ENCODE measurements at places on chromosomes 1 and 21.

DNA sequence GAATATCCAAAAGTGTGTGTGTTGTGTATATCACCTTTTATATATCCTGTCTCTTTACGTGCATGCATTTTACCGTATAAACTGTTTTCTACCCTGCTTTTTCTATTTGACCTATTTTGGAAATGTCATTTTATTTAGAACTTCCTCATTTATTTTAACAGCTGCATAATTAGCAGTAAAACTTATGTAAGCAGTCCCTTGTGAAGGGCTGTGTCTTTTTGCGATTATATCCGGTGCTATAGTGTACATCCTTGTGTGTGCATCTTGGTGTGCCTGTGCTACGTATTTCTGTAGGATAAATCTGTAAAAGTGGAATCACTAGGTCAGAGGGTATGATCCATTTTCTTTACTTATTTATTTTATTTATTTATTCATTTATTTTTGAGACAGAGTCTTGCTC lies 7.2 kb downstream of the LGALS8 start:
- no peak for DNase-seq

DNA sequence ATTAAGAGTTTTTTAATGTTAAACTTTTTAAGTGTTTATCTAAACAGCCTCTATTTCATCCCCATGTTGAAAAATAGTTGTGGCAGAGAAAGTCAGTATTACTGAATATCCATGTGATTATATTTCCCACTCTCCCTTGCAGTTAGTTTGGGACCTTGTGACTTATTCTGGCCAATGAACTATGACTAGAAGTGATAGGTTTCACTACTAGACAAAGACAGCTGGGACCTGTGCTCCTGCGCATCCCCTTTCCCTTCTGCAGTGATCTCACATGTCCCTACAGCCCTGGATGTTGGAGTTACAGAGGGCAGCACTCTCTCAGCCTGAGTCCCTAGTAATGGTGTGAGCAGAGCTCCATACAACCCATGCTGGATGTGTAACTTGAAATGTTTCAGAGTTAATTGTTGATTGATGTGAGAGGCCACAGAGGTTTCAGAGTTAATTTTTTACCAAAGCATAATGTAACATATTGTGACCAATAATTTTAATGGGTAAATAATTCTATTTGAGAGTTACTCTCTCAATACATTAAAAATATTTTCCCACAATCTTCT lies 18.7 kb upstream of the SAMD13 start:
- DNase-seq: no peak

- no peak for DNase-seq
Measured at GRCh38 chr1:111784273-111784901, 28.7 kb downstream of the DDX20 start.

GRCh38 chr1:51372561-51372960 lies 42.2 kb upstream of the TTC39A start:
- no peak for DNase-seq

DNA sequence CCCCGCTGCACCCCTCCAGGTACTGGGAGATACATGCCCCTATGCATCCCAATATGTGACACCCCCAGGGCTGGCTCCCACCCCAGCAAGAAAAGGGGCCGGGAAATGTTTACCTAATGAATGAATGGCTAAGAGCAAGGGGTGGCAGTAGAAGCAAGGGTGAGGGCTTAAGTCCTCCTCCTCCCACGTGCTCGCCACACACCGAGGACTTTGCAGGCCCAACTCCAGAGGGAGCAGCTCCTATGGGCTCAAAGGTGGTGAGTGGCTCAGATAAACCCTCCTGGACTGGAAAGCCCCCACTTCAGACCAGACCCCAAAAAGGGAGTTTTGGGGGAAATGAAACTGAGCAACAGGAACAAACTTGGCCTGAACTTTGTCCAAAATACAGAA lies 11.4 kb downstream of the SLC45A3 start:
- DNase-seq: no peak

DNA sequence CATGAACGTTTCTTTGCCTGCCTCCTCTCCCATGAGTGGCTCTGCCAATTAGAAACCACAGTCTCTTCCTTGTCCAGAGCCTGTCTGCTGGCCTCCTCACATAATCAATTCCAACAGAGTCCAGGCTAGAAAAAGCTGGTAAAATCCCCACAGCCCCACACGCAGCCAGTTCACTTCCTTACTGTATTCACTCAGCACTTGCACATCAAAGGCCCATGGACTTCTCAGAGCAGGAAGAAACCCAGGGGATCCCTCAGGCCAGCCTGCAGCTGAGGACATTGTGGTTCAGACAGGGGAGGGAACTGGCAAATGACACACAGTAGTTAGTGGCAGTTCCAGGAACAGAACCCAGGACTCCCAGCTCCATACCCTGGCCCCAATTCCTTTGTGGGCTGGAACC lies 171.6 kb upstream of the EDN2 start:
- DNase-seq: no peak

DNA sequence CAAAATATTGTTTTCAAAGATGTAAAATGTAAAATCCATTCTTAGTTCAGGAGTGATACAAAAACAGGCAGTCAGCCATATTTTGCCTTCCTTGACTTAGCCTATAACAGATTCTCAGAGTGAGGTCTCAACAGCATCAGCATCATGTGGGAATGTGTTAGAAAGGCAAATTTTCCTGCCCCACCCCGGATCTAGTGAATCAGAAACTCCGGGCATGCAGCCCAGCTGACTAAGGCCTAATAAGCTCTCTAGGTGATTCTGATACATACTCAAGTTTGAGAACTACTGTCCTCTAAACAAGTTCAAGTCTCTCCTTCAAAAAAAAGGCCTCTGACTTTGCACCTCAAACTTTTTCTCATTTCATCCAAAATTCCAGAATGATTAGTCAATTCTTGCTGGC lies 46.9 kb upstream of the PRRC2C start:
- DNase-seq: no peak

- DNase-seq: no peak
Measured at GRCh38 chr1:173095632-173096031, 44.9 kb upstream of the TNFSF18 start.

GRCh38 chr1:43531107-43531905 lies 623 bp downstream of the PTPRF start:
- no peak for DNase-seq

GRCh38 chr1:25700626-25701025 lies 84.0 kb downstream of the MAN1C1 start:
- DNase-seq: no peak

DNA sequence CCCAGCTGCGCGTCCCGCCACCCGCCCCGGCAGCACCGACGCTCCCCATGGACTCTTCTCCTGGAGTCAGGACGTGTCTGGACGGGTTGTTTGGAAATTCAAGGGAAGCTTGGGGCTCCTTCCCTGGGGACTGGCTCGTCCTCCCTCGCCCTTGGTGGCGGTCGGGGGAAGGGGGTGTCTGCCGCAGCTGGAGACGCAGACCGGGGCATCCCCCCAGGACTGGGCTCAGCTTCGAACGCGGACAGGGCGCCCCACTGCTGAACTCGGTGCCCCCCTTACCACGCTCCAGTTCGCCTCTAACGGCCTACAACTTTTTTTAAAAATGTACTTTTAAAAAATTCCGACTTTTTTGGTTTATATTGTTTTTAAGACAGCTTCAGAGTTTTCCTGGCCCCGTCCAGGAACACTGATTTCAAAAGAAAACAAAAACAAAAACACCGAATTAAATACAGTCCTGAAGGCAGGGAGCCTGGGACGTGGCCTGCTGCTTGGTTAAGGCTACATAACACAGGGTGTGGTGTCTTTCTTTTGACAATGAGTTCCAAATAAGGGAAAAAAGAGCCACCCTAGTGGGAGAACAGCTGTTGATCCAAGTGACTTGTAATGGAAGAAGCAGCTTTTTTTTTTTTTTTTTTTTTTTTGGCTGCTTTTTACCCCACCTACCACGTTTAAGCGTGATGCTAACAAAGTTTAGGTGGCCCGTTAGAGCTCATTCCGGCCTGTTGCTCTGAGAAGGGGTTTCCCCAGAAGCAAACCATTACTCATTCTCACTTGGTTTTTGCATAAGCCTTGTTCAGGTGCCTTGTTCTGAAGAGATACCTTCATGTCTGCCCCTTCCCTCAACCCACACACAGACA lies 862 bp upstream of the DIPK1A start:
- no peak for DNase-seq

GRCh38 chr21:14383596-14384180 lies 742 bp upstream of the HSPA13 start:
- DNase-seq: peak; percentile 2

DNA sequence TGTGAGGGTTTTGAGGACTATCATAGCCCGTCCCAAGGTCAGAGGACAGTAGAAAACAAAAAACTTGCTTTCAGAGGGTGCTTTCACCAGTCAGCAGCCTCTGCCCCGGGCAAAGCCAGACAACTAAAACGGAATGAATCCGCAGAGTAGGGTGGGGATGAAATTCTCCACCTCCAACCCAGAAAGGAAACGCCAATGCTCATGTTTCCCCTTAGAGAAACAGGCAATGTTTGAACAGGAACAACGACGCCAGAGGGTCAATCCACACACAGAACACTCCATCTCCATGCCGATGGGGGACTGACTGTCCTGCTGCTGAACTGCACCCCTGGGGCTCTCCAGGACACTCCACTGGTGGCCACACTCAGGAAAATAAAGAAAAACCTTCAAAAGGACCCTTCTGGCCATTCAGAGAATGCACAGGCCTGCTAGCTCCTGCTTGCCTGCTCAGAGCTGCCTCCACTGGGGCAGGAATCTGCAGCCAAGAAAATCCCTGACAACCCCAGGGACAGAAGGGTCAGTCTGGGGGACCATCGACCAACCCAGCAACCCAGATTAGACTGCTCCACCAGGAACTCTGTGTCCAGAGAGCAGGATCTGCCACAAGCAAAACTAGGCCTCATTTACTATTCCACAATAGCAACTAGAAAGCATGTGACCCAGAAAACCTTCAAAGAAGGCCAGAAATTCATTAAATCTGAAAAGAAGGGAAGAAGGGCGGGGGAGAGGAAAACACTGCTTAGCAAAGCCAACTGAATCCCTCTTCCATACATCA lies 116.0 kb downstream of the TOMM20 start:
- no peak for DNase-seq

GRCh38 chr1:93549811-93550210 lies 101.9 kb downstream of the FNBP1L start:
- DNase-seq: no peak

- DNase-seq: no peak
Measured at GRCh38 chr1:237005674-237006073, 1.4 kb upstream of the MT1HL1 start.

DNA sequence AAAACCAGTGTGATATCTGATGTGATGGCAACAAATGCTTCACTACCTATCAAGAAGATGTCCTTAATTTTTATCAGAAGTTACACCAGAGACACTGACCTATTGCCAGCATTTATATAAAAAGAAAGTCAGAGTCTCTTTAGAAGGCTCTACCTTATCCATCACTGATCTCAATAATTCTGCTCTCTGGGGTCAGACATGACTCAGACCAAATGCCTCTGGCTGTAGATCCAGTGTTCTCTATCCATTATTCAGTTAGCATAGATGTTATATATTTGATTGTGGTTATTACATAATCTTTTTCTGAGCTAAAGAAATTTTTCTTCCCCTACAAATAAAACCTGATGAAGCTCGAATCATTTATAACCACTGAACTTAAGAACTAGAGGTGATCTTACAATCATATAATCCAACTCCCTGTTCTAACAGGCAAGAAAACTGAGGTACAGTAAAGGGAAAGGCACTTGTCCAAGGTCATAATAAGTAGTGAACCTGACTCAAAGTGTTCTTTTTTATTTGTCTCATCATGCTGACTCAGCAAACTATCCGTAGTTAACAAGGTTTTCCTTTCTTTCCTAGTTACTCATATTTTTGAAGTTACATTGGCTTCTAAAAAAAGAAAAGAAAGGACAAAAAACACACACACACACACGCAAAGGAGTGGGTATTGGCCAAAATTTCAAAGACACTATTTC lies 43.6 kb upstream of the ESRRG start:
- DNase-seq: peak; percentile 54

- DNase-seq: peak; percentile 13
Measured at GRCh38 chr1:241396747-241397681, 40.0 kb upstream of the RGS7 start.

- no peak for DNase-seq
Measured at GRCh38 chr1:76503100-76503499, 364.2 kb upstream of the ST6GALNAC5 start.

DNA sequence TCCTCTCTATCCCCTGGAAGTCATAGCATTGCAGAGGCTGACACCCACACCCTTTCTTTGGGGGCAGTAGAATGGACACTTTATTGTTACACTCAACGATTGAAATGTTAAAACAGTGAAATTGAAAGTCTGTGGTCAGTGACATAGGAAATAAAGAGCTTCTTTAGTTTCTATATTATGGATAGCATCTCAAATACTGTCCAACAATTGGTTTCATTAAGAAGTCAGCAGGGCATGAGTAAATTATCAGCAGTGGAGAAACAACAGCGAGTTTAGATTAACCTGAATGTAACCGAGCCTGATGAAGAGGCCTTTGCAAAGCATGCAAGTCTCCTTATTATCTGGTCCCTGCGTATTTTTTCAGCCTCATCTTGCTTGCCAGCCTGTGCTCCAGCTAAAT lies 350.7 kb downstream of the NTNG1 start:
- DNase-seq: no peak

DNA sequence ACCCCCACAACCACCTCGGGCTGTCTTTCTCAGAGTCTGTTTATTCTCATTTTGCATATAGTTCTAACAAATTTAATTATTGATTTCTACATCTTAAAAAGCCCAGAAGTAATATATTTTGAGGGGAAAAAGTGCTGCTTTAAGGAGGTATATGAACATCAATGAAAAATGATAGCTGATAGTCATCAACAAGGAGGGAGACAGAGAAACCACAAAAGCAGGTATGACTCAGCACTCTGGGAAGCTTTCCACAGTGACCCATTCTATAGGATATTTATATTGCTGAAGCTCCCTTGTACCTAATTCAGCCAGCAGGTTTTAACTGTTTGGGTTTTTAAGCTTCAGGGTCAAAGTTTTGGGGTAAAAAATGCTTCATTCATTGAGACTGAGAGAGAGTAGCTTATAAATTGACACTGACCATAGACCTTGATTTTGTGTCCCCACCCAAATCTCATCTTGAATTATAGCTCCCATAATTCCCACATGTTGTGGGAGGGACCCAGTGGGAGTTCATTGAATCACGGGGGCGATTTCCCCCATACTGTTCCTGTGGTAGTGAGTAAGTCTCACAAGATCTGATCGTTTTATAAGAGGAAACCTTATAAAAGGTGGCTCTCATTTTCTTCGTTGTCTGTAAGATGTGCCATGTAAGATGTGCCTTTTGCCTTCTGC lies 27.4 kb downstream of the VANGL1 start:
- peak; percentile 40 for DNase-seq

DNA sequence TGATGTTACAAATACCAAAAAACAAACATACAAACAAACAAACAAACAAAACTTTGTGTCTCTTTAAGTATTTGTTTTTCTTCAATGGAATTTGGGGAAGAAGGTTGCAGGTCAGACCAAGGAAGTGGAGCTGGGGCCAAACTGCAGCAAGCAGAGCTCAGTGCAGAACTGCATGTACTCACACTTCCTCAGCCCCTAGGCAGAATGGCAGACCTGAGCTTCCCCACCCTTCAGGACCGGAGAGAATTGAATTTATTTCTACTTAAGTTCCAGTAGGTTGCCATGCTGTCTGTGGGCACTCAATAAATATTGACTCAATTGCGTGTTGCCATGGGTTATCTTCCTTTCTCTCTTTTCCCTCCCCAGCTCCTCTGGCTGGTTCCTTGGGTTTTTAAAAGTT lies 173.6 kb downstream of the PTGER3 start:
- no peak for DNase-seq
